ENCODE measurements at places on chromosomes 2 and 18.

DNA sequence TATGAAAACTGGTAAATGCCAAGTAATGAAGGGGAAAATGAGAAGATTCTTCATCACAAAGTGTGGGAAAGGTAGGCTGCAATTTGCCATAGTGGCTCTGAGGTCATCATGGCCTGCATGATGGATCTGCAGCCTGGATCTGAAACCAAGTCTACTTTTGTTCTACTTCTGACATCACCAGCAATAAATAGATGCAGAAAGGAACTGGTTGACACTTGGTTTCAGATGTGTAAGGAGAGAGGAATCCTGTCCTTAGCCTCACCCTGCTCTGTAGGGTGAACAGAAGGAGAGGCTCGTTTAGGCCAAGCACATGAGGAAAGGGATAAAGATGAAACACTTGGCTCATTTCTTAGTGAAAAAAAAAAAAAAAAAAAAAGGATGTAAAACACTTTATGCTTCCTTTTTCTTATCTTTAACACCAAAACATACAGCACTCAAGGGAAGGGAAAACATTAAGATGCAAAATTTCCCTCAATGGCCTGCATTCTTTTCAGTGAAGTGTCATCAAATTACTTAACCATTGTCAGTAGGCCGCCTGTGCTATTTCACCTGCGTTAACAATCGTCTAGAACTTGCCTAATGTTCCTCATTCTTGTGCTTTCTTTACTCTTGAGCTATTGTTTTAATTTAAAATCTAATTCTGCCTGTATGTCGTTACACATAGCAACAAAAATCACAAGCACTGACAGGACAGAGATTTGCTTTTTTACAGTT, 3.9 kb downstream of the NEB start:
- DNase-seq = no peak

GRCh38 chr2:237600205-237600846, 9.8 kb upstream of the RAB17 start:
- DNase-seq = no peak

- no peak for DNase-seq
These were observed 97.1 kb upstream of the RMDN2 start for GRCh38 chr2:37827911-37828511.

DNA sequence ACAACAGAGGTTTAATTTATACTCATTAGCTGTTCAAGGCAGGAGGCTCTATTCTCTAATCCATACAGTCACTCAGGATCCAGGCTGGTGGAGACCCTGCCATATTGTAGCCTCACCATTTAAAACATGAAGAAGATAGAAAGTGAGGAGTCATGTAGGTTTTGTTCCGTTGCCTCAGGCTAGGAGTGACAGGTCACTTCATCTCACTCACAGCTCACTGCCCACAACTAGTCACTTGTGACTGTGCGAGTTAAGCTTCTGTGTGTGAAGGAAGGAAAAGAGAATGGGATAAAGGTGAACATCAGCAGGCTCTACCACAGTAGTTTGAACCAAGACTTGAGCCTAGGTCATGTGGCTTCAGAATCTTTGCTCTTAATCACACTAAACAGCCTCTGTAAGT, 9.0 kb upstream of the IGFBP2 start:
- DNase-seq = no peak

DNA sequence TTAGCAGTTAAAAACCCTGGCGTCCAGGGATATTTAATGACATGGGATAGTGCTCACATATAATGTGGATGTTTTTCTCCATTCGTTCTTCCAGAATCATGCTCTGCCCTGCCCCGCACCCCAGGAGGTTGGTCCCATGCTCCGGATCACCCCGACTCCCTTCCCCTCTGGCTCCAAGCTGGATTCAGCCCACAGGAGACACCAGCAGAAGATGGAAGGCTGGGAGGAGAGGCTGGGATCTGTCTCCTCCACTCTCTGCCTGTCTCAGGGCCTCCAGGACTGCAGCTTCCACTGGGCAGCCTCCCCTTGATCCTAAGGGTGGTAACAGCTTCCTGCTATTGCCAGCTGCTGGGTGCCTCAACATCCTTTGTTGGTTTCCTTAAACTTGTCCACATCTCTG, 24.5 kb downstream of the TMEM177 start:
- DNase-seq = no peak

DNA sequence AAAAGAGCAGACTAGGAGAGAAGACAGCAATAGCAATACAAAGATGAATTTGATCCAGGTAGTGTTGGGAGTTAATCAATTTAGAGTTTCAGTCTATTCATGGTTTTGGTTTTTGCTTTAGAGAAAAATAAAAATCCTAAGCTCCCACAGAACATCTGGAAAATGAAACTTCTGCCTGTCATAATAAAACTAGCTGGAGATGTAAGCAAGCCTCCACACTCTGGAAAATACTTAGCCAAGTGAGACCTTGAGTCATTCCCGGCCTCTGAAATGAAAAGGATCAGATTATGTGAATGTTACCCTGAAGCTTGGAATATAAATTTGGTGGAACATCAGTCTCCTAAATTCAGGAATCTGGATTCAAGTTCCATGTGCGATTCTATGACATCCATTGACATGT, 485.6 kb upstream of the SPRED2 start:
- no peak for DNase-seq

DNA sequence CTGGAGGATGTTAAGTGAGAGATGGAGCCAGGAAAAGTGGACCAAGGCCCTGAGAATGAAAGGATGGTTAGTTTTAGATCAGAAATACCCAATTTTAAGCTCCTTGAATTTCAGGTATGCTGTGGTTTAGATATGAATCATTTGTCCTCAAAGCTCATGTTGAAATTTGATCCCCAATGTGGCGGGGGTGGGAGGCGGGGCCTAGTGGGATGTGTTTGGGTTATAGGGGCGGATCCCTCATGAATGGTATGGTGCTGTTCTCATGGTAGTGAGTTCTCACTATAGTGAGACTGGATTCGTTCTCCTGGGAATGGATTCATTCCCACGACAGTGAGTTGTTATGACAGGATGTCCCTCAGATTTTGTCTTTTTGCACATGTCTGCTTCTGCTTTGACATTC, 11.4 kb downstream of the MYO5B start:
- DNase-seq = no peak

GRCh38 chr2:119422360-119423107, 9.1 kb upstream of the TMEM37 start:
- no peak for DNase-seq

DNA sequence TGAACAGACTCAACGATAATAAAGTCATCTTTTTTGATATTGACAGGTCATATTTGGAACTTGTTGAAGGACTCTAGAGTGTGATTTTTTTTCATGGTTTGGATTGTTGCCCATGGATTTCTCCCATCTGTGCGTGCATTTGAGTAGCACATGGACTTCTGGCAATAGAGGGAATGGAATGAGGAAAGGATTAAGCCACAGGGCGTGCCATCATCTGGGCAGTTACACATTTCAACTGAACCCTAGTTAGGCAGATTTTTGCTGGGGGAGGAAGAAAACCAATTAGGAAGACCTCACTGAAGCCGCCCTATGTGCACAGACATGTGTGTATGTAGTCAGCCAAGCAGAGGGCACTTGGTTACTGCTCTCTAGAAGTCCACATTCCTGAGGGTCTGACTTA, 72.6 kb downstream of the TPGS2 start:
- no peak for DNase-seq

DNA sequence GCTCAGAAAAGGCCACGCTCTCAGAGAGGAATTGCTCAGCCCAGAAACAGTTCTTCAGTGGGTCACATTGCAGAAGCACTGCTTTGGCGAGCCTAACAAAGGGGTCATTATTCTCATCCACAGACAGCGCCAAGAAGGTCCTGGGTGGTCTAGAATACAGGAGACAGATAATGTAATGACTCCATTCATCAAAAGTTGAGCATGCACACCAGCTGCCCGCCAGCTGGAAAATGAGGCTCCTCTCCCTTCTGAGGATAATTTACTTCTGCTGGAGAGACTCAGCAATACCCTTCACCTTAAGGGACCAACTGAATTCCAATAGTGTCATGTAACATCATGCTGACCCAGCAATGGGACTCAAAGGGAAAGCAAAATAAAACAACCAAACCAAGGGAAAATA, 79.9 kb downstream of the TRIB2 start:
- DNase-seq = peak; percentile 50

DNA sequence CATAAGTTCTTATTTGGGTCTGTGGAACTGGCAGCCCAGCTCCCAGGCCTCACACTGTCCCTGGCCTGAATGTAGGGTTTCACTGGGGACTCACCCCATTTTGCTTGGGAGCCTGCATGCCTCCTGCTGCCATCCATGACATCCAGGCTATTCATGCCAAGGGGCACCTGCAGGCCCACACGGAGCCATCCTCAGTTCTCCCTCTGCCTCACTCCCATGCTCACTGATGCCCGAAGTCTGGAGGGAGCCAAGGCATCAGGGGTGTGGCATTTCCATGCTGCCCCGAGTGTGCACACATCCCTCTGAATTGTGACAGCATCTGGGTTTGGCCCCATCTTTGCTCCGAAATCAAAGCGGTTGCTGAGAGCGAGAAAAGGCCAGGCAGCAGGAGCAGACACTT, 67.4 kb upstream of the ZNF804A start:
- DNase-seq = no peak

DNA sequence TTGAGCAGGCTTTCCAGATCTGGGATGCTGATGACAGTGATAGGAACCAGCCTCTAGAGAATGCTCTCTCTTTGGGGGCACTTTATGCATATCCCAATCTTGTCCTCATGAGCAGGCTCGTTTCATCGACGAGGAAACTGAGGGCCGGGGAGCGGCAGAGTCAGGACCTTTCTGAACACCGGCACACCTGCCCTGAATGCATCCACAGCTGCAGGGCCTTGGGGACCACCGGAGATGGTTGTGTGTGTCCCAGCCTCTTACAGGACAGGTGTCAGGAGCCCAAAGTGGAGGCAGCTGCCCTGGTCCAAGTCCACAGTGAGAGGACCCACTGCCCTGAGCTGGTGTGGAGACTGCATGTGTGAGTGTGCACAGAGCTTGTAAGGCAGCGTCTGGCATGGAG, 47.6 kb upstream of the FAHD2A start:
- DNase-seq = no peak

DNA sequence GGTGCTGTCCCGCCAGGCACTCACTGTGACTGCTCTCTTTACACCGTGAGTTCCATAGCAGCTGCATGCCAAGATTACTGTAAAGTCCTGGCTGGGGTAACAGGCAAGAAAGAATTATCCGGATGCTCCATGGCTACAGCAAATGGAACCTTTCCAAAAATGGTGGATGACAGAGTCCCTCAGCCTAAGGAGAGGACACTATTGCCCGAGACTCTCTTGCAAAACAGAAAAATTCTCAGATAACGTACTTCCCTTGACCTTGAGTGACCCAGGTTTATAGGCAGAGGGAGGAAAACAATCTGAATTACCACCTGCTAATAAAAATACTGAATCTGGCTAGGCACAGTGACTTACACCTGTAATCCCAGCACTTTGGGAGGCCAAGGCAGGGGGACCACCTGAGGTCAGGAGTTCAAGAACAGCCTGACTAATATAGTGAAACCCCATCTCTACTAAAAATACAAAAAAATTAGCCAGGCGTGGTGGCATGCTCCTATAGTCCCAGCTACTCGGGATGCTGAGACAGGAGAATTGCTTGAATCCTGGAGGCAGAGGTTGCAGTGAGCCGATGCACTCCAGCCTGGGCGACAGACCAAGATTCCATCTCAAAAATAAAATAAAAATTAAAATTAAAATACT, 4.5 kb downstream of the CYS1 start:
- DNase-seq = no peak

DNA sequence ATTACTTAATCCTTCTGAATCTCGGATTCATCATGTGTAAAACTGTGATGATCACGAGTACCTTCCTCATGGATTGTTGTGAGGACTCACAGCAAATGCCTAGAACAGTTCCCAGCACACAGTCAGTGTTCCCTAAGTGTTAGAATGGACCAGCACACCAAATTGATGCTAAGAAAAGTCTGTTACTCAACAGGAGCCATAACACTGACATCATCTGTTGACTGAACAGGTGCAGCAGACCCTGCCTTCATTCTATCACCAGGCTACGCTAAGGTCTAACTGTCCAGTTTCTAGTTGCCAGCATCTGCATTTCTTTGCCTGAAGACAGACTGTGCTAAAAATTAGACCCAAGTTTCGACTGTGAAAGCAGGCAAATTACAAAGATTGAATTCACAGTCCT, 18.6 kb downstream of the DTNB start:
- DNase-seq = no peak

GRCh38 chr2:73917696-73918207, 8.9 kb upstream of the DGUOK start:
- no peak for DNase-seq

- no peak for DNase-seq
These were observed 301.1 kb downstream of the ERBB4 start for GRCh38 chr2:212237350-212238095.

DNA sequence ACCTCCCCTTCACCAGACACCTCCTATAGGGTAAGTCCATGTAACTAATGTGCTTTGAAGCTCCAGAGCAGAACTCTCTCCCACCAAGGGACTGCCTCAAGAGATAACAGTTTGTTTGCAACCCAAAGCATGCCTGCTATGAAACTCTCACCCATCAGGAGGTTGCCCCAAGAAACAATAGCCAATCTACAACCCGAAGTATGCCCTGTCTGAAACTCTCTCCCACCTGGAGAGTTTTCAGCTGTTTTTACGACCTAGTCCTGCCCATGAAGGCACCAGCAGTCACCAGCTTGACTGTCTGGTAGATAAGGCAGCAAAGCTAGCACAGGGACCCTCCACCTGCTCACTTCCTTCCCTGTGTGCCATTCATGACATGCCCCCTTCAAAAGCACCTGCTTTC, 533.9 kb upstream of the CRIM1 start:
- DNase-seq = no peak

- DNase-seq = no peak
These were observed 1247.0 kb upstream of the GYPC start for GRCh38 chr2:125408874-125409538.

DNA sequence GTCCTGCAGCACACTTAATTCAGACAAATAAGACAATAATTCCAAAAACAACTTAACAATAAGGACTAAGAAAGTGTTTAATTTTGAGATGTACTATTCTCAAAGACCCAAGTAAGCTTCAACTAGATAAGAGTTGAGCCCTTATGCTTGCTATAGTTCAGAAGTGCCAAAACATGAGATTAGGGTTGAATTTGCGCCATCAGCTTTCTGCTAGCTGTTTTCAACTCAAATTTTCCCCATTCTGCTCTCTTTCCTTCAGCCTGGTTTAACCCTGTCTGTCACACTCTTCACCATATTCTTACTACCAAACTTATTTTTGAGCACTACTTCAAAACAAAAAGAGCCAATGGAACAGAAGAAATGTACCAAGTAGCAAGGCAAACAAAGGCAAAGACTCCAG, 4.1 kb downstream of the NFE2L2 start:
- no peak for DNase-seq

DNA sequence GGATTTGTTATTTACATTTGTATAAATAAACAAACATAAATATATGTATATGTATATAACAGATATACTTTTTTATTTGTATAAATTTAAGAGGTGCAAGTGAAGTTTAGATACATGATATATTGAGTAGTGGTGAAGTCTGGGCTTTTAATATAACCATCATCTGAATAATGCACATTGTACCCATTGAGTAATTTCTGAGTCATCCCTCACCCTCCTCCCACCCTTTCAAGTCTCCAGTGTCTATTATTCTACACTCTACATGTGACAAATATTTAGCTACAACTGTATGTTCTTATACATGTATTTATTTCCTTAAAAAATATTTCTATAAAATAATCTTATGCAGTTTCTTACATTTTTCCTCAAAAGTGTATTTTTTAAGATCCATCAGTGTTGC, 358.7 kb upstream of the TFPI start:
- no peak for DNase-seq

GRCh38 chr2:155111070-155111469, 412.6 kb downstream of the KCNJ3 start:
- no peak for DNase-seq

- peak; percentile 7 for DNase-seq
These were observed 88.5 kb downstream of the SH3RF3 start for GRCh38 chr2:109217362-109218086.
